ENCODE measurements at places on chromosomes 3 and 15.
A peak's percentile ranks its signal among the peaks of the same experiment; 100 is the strongest.

DNA sequence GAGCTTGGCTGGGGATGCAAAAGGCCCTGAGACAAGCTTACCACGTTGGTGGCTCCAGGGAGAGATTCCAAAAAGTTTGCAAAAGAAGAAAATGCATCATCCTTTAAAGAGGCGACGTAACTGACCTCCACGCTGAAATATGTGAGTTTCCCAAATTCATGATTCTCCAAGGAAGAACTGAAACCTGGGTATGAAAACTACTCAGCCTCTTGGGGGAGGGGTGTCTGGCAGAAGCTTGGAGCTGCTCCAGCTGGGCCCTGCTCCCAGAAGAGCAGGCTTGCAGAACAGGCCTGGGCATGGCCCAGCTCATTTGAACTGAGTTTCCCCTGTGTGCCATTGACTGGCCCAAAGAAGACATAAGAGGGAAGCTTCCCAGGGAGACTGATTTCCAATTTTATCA, 20.5 kb downstream of the CPN2 start:
- DNase-seq: peak; percentile 69

- DNase-seq: no peak
Measured at GRCh38 chr3:57151021-57151449, 14.1 kb downstream of the IL17RD start.

GRCh38 chr15:64897345-64897985, 14.2 kb upstream of the ANKDD1A start:
- DNase-seq: no peak

GRCh38 chr3:122560680-122561079, 3.4 kb downstream of the PARP9 start:
- peak; percentile 86 for DNase-seq

DNA sequence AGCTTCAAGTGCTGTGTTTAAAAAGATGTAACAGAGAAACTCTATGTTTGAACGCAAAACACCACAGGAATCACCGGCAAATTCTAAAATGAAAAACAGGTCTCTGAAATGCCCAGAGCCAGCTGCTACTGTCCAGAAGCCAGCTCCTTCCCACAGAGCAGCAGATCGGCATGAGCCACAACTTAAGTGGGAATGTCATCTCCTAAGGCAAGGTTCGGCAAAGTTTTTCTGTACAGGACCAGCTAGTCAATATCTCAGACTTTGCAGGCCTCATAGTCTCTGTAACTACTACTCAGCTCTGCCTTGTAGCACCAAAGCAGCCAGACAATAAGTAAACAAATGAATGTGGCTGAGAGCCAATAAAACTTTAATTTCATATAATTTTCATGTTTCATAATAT, 4.9 kb downstream of the PLOD2 start:
- no peak for DNase-seq

DNA sequence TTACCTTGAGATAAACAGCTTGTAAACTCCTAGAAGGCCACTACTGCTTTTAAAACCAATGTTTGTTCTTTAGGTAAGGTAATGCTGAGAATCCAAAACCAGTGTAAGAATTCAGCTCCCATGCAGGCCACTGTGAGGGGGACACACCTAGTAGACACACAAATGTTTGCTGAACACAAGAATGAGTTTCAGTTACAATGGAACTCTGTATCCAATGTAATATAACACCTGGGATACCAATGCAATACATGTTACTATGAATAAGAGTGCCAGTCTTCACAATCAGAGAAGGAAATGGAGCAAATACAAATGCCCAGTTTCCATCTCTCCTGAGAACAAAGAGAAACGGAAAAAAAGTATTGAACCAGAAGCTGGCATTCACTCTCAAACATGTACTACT, 65.9 kb downstream of the IGF2BP2 start:
- no peak for DNase-seq

DNA sequence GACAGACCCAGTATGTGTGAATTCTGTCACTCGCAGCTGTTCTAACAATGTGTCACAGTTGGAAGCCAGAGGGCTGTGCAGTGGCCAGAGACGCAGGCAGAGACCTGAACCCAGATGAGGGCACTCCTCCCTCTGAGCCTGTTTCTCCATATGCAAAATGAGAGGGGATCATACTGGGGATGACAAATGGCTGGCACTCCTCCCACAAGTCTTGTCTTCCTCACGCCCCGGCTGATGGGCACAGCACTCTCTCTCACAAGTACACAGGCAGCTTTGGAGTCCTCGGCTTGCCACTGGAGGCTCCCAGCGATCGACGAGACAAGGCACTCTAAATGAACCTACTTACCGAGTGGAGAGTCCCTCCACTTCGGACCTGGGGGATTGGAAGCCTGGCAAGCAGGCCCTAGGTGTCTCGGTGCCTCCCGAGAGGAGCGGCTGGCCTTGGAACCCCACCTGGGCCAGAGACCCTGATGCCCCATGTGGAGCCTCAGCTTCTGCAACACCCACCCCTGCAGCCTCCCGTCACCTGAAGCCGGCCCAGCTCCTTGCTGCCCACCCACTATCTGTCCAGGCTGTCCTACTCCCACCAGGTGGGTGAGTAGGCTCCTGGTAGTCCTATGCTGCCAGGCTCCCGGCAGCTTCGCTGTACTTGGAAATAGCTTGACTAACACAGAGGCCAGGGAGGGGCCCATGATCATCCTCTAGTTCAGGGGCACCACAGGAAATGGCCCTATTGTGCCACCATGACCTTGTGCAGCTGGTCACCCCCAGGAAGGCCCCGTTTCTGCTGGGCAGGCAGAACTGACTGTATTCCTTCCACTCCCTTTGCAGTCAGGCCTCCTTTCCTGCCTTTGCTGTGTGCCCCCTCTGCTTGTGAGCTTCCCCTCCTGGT, 65.0 kb upstream of the IQSEC1 start:
- DNase-seq: no peak

- no peak for DNase-seq
Measured at GRCh38 chr3:17473761-17474160, 268.7 kb downstream of the TBC1D5 start.

DNA sequence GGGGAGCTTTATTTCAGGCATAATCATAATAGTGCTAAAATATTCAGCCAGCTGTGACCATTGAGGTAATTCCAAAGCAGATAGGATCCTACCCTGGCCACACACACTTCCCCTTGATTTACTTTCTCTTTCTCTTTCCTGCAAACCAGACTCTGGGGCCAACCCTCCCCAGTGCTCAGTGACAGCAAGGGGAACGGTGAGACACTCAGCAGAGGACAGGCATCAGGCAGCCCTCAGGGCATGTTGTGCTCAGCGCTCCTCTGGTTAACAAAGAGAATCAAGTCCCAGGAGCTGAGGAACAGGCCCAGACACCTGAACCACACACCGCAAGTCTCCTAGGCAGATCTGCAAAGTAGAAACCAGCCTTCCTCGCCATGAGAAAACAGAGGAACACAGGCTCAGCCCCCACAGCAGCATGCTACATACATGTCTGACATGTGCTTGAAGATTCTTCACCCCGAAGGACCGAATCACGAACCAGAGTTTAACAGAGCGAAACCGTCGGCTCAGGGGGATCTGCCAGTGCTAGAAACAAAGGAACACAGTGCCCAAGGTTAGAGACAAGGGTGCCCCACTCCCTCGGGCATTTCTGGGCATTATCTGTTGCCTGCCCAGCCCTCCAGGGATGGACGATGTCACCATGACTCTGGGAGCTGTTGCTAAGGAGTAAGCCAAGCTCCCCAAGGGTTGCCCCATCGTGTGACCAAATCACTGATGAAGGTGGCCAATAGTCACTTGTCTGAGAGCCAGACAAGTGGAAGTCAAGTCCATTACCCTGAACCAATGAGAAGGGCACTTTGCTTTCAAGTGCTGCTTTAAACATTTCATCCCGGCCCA, 17.5 kb downstream of the HDC start:
- no peak for DNase-seq

DNA sequence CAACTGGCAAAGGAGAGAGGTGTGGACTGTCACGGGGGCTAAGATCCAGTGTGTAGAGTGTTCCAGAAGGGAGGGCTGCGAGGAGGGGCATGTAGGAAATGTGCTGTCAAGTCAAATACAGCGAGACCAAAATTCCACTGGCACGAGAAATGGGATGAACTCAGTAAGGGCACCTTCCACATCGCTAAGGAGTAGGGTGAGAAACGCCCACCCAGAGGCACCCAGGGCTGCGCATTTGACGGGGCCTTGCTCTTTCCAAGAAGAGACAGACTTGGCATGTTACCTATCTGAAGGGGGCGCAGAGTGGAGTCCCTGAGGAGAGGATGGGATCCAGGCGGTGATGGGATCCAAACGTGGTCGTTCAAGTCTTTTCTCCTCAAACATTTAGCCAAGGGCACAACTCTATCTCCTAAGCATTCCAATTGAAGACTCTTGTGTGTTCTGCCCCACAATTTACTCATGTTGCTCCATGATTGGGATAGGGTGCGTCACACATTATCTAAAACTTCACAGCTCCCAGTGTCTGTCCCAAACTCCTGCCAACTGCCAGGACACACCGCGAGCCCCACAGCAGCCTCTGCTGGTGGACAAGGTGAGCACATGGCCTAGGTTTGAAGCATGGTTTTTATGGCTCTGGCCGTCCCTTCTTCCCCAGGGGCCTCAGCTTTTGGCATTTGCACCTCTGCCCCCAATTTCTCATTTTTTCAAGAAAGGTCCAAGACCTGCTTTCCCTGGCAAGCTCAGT, 7.6 kb downstream of the SELENOS start:
- DNase-seq: no peak

DNA sequence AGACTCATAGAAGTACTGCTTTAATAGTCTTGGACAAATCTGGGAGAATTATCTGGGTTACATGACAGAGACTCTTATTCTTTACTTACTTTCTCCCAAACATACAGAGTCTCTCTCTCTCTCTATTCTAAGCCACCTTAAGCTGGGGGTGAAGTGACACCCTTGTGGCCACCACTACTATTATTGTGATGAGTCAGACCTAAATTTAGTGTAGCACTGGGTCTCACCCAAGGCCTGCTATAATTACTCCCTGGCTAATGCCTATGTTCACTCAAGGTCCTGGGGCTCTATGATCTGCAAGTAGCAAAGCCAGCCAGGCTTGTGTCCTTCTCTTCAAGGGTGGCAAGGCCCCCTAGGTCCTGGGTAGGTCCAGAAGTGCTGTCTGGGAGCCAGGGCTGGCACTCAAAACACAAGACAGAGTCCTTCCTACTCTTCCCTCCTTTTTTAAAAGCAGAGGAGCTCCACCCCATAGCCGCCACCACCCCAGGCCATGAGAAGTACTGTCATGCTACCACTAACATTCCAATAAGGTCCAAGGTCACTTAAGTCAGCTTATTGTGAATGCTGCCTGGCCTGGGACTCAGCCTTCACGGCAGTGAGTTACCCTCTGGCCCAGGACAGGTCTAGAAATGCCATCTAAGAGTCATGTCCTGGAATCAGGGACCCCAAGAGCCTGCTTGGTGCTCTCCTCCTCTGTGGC, 183.6 kb downstream of the POLQ start:
- DNase-seq: no peak

- no peak for DNase-seq
Measured at GRCh38 chr3:183211352-183211751, 41.7 kb upstream of the B3GNT5 start.

DNA sequence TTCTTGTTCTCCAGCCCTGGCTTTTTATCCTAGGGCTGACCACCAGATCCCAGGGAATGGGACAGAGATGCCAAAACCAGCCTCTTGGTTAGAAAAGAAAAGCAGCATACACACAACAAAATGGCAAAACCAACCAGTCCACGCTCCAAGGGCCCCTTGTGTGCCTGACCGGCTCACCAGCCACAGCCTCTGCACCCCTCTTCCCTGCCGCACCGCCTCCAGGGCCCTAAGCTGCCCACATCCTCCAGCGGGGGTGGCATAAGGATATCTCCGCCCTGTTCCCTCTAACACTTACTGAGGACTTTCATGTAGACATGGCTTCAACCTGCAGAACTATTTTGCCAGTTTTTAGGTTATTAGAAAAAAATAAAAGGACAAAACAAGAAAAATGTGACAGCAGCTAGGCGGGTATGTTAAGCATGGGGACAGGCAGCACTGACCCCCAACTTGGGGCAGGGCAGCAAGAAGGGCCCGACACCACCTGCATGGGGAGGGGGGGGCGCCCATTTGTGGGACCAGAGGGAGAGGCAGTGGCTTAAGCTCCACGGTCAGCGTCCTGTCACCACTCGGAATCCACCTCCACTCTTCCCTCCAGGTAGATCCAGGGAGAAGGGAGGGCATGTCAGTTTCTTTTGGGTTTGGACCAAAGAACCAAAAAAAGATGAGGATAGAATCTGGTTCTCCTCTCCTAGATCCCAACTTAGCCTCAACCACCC, 49.1 kb downstream of the DHX30 start:
- no peak for DNase-seq

- DNase-seq: no peak
Measured at GRCh38 chr3:185818267-185818875, 6.5 kb downstream of the IGF2BP2 start.

GRCh38 chr3:165839296-165840076, 2.3 kb upstream of the BCHE start:
- DNase-seq: peak; percentile 67

DNA sequence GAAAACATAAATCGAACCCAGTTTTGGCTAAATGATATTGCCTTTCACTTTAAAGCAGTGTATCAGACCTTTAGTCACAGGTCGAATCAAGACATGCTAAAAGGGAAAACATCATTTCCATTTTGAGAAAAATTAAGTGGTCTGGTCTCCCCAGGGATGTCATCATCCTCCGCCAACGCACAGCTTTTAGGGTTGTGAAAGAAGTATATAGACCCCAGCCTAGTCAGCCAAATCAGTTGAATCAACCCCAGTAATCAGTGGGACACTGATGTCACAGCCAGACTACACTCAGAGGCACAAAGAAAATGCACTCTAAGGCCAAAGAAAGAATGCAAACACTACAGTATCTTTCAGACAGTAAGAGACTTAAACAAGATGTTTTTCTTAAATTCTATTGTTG, 187.4 kb downstream of the ZIC4 start:
- DNase-seq: no peak

DNA sequence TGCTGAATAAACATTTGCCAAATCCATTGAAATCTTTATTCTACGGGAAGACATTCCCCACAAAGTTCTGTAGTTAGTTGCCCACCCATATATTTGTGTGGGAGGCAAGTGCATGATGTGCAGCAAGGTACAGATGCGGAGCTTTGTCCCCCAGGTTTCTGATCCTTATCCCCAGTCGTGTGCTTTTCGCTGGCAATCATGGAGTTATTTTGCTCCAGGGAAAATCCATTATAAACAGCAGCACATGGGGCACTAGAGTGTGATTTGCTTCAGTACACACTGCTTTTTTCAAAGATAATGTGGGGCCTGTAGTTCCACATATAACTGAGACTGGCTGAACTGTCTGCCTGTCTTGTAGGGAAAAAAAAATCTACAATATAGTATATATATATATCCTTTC, 132.1 kb downstream of the FEZF2 start:
- DNase-seq: no peak

DNA sequence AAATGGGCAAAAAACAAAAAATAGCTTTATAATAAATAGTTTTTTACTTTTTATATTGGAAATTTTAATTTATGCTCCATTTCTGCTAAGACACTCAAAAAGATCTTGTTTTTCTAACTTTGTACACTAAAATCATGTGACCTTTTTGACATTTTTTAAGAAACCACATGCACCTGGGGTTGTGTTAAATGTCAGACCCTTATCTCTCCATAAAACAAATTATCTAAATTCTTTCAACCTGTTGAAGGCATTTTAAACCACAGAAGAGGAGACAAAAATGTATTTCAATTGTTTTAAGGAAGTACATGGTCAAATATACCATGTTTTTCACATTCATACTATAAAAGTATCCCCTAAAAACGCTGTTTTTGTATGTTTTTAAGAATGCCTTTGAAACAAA, 29.2 kb downstream of the IFT80 start:
- no peak for DNase-seq

- no peak for DNase-seq
Measured at GRCh38 chr15:57044072-57044702, 125.7 kb downstream of the TCF12 start.
